ENCODE measurements at places on chromosomes 16 and 17.

DNA sequence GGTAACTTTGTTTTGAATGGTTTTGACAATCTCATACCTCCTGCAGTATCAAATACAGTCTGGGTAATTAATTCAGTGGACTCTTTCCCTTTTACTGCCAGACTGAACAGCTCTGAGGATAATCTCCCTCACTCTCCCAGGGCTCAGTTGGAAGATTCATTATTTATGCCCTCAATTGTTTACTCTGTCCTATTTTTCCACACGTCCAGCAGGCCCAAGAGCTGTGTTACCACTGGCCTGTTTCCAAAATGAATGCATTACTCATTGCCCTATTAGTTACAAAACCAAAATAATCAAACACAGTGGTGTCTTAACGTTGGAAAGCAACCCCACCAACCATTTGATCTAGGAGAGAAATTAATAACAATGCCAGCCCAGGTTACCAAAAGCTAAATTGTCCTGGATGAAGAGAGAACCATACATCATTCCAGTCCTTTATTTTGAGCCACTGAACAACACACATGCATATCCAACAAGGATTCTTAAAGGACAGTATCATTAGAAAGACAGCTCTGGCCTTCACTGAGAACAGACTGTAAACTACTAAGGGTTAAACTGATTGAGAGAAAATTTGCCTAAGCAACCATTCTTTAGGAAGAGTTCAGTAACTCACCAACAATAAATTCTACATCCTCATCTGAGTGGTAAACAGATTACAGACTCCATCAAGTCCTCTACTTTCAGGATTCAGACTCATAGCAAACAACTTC is 34.5 kb downstream of the FAM222B start:
- no peak for DNase-seq

- no peak for DNase-seq
Measured at GRCh38 chr17:7266784-7267183, 4.5 kb upstream of the CLDN7 start.

GRCh38 chr17:28975646-28976045 is 24.3 kb upstream of the PHF12 start:
- no peak for DNase-seq

- DNase-seq = no peak
Measured at GRCh38 chr16:65114527-65114926, 7.3 kb downstream of the CDH11 start.

GRCh38 chr16:75460446-75460845 is 4.0 kb downstream of the TMEM170A start:
- DNase-seq = no peak
